ENCODE measurements at places on chromosomes 16 and 17. TPM values are rescaled to one million over a fixed set of nuclear protein-coding genes. Genes with fewer than 3 reads are reported as not detected.

Gene HSPB9
- not detected for total RNA-seq

Gene SMIM22
- not detected for total RNA-seq

Gene C17orf50
- not detected for total RNA-seq

Gene CFAP119
- total RNA-seq = 1.0 TPM

Gene LAT
- 2.0 TPM for total RNA-seq

Gene MRPL27
- total RNA-seq = 61.4 TPM

- no peak for DNase-seq
Measured at GRCh38 chr17:7755095-7755890, 37.7 kb downstream of the DNAH2 start.

- DNase-seq = no peak
Measured at GRCh38 chr17:58569196-58569595, 54.8 kb upstream of the MTMR4 start.

- no peak for DNase-seq
Measured at GRCh38 chr17:10821054-10821453, 16.8 kb downstream of the PIRT start.
